Aorta (tissue), 5 donors: ENCODE measurements at places on chromosomes 3 and 15.

DNA sequence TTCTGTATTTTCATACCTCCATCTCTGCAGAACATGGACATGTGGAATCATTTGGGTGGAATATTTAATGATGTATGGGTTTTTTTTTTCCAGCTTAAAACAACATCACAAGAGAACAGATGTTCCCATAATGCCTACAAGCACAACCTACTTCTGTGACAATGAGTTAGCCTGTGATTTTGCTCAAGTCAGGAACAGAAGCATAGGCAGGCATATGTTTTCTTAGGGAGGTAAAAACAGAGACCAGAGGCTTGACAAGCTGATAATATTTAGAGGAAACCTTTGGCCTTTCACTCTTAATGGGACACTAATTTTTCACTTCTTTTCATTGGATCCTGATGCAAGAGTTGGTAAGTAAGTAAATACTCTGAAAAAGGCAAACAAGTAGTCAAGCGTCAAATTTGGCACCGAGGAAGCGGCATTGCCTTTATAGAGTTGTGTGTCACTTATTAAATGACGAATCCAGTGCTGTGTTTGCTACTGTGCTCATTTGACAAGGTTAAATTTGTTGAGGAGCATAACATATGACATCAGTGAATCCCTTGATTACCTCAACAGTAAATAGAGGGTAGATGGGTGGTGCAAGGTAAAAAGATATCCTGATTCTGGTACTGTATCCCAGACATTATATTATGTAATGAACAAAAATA lies 66.7 kb upstream of the RBMS3 start:
- no peak for DNase-seq

DNA sequence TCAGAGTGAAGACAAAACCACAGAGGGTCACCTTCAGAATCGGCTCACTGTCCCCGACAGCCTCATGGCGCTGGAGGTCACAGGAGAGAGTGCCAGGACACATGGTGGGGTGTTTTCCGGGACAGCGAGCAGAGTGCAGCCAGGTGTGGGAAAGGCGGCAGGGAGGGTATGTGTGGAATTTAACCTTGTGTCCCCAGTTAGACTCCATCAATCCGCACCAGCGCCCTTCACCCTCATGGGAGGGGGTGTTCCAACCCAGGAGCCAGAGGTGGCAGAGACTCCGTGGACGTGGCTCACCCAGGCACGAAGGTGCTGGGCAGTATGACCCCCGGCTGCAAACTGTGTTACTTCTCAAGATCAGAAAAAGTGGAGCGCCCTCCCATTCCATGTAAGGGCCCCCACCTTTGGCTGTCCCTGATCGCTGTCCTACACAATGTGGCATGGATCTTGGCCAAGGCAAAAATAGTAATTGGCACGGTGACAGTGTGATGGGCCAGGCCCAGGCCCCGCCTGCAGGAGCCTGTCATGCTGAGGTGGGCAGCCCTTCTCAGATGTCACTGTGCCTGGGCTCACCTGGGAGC lies 190.3 kb downstream of the XXYLT1 start:
- DNase-seq = peak; percentile 73

DNA sequence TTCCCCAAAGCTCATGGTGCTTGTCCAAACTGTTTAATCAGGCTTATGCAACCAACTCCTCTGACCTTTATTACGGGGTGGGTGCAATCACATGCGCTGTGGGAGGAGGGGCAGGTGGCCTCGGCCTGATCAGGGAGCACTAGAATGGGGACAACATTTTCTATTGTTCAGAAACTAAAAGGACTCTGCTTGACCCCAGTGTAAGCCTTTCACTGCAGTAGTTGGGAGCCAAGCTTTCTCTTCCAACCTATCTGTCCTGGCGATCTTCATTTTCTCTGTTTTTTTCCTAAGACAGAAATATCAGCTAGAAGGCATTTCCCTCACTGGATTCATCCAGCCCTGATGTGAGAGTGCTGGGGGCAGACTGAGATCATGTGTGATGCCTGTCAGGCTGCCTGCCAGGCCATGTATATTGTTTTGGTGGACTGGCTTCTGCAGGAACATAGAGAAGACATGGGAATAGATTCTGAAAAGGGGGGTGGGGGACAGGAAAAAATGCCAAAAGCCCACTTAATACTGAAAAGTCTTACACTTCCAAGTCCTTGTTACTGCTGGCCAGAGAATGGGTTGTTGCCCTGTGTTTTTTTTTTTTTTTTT lies 627.0 kb upstream of the TBL1XR1 start:
- DNase-seq = peak; percentile 73

GRCh38 chr3:12470680-12471079 lies 13.6 kb upstream of the TSEN2 start:
- DNase-seq = no peak

DNA sequence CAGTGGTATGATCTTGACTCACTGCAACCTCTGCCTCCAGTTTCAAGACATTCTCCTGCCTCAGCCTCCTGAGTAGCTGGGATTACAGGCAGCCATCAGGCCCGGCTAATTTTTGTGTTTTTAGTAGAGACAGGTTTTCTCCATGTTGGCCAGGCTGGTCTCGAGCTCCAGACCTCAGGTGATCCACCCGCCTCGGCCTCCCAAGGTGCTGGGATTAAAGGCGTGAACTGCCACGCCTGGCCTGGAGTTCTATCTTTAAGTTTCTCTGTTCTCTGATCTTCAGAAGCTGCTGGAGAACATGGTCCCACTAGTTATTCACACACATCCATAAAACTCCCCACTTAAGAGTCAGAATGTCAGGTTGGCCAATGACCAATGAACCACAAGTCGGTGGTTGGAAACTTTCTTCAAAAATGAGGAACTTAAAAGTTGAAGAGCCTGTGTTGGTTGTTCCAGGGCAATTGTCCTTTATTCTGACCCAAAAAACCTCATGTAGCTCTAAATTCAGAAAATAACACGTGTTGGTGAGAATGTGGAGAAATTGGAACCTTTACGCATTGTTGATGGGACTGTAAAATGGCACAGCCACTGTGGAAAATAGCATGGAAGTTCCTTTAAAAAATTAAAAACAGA lies 55.9 kb upstream of the PIK3CB start:
- no peak for DNase-seq

GRCh38 chr15:43880406-43881194 lies 53.8 kb downstream of the WDR76 start:
- no peak for DNase-seq

DNA sequence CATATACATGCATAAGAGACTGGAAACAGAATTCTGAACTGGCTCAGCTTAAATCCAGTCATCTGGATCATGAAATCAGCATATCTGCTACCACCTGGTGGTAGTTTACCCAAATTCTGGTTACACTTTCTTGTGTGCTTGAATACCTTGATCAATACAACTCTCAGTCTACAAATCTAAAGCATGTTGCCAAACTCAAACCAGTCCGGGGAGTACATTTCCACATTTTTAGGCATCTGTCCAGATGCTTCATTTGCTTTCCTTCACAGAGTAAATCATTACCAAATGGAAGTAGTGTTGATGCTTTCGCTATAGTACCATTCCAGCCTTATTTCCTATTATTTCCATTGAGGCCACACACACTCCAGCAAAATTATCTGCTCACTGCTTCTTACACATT lies 126.4 kb downstream of the P2RY1 start:
- no peak for DNase-seq

DNA sequence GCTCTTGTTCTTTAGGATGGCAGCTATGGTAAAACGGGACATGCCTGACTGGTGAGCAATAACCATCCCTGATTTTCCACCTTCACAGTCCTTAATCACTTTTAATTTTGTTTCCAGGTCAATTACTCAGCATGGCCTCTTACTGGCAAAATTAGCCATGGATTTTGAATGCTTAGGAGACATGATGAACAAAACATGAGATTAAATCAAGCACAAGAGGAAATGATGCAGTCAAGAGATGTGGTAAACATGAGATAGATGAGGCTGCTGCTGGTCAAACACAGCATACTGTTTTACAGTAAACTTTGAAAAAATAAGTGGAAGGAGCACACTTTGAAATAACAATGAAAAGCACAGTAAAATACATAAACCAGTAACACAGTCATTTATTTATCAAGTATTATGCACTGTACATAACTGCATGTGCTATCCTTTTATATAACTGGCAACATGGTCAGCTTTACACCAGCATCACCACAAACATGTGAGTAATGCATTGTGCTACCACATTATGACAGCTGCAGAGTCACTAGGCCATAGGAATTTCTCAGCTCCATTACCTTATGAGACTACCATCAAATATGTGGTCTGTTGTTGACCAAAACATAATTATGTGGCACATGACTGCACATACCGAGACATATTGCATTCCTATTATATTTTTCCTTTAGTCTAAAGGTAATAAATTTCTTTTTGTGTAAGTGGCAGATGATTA lies 30.1 kb upstream of the ZNF502 start:
- no peak for DNase-seq

- no peak for DNase-seq
Measured at GRCh38 chr3:79006077-79006476, 761.7 kb downstream of the ROBO1 start.

GRCh38 chr3:156768390-156768789 lies 57.8 kb upstream of the LEKR1 start:
- no peak for DNase-seq

- DNase-seq = no peak
Measured at GRCh38 chr3:148381051-148381450, 316.7 kb upstream of the AGTR1 start.

DNA sequence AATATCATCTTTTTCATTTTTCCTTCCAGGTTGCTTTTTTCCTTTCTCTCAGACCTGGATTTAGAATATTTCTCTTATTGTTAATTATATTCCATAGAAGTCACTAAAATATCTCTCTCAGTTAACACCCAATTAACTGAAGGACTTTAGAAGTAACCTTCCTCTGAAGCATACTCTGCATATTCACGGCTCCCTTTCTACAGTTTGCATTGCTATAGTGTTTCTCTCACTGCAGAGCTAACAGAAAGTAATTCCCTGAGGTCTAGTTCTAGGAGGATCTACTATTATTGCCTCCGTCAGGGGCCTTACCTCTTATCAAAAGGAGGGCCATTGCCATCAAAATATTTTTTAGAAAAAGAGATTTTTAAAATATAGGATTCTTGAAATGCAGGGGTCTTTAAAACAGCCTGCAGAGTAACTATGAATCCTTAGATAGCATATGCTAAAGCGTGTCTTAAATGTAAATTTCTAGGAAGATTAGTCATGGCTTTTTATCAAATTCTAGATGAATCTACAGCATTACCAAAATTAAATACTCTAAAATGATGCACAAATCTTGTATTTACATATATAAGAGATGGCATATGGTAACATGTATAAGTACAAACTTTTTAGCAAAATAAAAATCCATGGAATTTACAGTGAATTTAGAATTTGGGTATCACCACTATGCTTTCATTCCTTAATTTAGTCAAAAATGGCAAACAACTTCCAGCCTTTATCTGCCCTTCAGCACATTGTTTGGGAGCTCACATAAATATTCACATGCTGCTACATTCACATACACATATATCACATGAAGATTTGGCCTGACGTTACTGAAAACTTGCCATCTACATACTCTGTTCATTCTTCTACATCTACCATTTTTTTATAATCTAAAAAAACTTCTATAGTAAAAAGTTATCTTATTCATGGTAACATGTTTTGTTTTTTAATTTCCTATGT lies 696.8 kb downstream of the OTOL1 start:
- no peak for DNase-seq

- no peak for DNase-seq
Measured at GRCh38 chr3:58355179-58355578, 22.5 kb downstream of the PXK start.

GRCh38 chr3:69020424-69020823 lies 6.9 kb upstream of the EOGT start:
- no peak for DNase-seq

GRCh38 chr15:50302581-50302980 lies 37.1 kb upstream of the HDC start:
- no peak for DNase-seq

- no peak for DNase-seq
Measured at GRCh38 chr3:98991393-98991792, 89.9 kb upstream of the DCBLD2 start.

DNA sequence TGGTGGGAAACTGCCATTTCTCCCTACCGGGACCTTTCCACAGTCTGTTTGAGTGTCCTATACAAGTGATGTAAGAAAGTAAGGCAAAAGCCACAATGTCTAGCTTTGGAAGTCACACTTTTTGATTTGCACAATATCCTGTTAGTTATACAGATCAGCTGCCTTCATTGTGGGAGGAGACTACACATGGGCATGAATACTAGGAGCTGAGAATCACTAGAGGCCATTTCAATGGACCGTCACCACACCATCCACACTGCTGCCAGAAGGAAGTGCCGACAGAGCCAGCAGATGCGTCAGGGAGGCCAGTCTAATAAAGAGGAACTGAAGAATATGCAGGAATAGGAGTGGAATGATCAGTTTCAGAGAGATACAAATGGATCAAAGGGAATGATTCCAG lies 65.8 kb downstream of the SCN11A start:
- no peak for DNase-seq

- DNase-seq = no peak
Measured at GRCh38 chr3:48432411-48433371, 2.8 kb upstream of the PLXNB1 start.

GRCh38 chr3:15010664-15011063 lies 54.5 kb downstream of the MRPS25 start:
- DNase-seq = no peak

DNA sequence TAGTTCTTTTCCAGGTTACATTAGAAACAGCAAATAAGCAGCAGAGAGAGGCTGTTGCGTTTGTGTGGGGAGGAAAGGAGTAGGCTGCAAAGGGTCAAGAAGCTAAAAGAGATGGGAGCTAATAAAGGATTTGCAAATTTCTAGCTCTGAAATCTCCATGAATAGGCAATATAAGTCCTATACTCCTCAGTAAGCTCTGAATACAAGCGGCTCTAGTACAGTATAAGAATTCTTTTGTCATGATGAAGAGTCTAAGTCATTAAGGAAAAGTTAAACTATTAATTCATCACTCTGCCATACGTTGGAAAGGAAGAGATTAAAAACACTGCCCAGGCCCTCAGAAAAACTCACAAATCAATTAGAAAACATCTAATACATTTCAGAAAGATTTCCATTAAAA lies 59.3 kb downstream of the CEP152 start:
- no peak for DNase-seq

DNA sequence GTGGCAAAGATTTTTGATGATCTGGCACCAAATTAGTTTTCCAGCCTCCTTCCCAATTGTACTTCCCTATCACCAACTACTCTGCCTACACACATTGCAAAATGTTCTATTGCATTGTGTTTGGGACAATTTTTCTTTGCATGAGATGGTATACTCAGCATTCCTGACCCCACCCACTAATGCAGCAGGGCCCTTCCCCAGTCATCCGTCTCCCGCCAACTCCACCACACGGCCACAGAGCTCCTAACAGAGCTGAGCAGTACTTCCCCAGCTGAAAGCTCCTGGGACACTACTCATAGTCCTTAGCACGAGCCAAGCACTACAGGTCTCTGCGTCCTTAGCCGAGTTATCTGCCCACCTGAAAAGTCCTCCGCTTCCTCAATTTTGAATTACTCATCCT lies 34.2 kb downstream of the TXNRD3 start:
- no peak for DNase-seq

GRCh38 chr15:63212050-63213004 lies 22.9 kb downstream of the RAB8B start:
- DNase-seq = no peak
